Foreskin keratinocyte (primary cell): ENCODE measurements at places on chromosomes 1 and 21. TPM values are rescaled to one million over a fixed set of nuclear protein-coding genes. Genes with fewer than 3 reads are reported as not detected.

DNA sequence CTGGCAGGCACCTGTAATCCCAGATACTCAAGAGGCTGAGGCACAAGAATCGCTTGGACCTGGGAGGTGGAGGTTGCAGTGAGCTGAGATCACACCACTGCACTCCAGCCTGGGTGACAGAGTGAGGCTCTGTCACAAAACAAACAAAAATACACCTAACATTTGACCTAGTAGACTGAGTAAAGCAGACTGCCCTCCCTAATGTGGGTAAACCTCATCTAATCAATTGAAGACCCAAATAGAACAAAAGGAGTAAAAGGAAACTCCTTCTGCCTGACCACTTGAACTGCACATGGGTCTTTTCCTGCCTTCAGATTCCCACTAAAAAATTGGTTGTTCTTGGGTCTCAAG lies 19.0 kb upstream of the RBM15 start:
- DNase-seq = no peak

GRCh38 chr21:32807717-32808380 lies 36.3 kb upstream of the PAXBP1 start:
- DNase-seq = peak; percentile 20

DNA sequence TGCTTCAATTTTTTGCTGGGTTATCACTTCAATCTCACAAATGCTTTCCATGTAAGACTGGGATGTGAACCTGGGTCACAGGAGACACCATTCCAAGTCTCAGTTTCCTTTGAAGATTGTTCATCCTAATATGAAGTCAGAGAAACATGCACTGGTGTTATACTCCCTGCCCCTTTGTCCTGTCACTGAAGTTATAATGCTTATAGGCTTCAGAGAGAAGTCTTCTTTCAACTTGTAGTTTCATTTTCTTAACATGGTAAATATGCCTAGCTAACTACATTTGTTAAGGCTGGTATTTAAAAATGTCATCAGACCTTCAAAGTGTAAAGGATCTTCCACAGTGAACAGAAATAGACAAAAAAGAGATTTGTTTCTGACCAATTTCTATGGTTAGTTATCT lies 1195.9 kb downstream of the MRPL39 start:
- no peak for DNase-seq

- DNase-seq = no peak
These were observed 19.5 kb downstream of the LACTBL1 start for GRCh38 chr1:22953057-22953739.

RGS16 gene
- 0.07 and 0.14 TPM in 2 replicates for total RNA-seq

GRCh38 chr21:43300496-43301408 lies 126.2 kb downstream of the SIK1 start:
- peak; percentile 83 for DNase-seq
